ENCODE measurements at places on chromosomes 12 and 14.

- DNase-seq: no peak
Observed at GRCh38 chr12:49369411-49370145, 2.3 kb downstream of the SPATS2 start.

GRCh38 chr12:57160040-57160439 is 12.6 kb upstream of the LRP1-AS start:
- no peak for DNase-seq

DNA sequence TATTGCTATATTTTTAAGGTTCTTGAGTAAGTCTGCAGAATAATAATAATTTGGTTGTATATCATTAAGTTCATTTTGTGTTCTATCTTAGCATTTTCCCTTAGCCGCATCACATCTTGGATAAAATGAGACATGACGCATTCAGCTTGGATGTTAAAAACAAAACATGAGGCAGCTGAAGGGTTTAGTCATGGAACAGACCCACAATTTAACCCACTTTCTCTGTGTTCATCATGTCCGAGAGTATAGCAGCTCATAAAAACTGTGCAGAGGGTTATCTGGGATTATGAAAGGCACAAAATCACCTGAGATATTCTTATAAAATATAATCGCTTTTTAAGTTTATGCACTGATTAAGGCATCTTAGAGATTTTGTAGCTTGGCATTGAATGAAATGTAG is 219.3 kb downstream of the TRHDE start:
- DNase-seq: no peak

- no peak for DNase-seq
Observed at GRCh38 chr12:93805736-93806141, 128.6 kb downstream of the CRADD start.

- no peak for DNase-seq
Observed at GRCh38 chr12:14193639-14194038, 171.8 kb upstream of the ATF7IP start.

DNA sequence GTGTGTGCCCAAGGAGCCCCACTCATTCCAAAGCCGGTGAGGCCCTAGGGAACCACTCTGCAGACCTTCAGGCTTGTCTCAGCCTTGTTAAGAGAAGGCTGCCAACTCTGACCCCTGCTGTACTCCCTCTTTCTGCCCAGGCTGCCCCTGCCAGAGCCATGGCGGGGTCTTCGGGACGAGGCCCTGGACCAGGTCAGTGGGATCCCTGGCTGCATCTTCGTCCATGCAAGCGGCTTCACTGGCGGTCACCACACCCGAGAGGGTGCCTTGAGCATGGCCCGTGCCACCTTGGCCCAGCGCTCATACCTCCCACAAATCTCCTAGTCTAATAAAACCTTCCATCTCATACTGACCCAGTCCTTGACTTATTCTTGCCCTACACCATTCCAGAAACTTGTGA is 7.3 kb downstream of the MYG1 start:
- no peak for DNase-seq

GRCh38 chr12:2221030-2221621 is 168.3 kb downstream of the CACNA1C start:
- no peak for DNase-seq

DNA sequence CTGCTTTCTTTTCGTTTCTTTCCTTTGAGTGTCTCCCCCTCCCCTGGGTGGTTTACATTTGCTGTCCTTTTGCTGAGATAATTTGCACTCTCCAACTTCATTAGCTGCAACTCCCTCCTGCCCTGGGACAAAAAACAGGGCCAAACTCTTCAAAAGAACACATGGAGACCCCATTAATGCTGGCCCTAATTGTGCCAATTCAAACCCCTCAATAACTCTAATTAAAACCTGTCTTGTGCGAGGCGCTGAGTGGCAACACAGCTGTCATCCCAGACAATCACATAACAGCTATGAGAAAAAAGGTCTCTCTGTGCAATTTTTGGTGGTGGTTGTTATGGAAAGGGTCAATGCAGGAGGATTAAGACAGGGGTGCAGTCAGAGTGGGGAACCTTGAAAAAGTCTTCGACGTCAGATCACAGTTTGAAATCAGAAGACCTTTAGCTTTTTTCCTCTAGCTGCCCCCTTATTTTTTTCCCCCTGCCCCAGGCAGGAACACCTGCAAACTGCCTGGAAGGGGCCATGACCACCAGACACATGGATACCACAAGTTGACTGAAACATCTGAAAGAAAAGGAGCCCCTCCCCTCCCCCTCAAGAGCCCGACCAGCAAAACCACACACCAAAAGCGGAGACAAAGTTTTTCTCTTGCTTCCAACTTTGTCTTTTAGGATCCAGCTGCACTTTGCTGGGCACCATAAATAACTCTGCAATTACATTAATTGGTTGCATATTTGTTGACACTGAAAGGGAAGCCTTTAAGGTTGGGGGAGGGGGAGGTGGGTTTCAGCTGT is 26.5 kb upstream of the SMOC1 start:
- DNase-seq: no peak

DNA sequence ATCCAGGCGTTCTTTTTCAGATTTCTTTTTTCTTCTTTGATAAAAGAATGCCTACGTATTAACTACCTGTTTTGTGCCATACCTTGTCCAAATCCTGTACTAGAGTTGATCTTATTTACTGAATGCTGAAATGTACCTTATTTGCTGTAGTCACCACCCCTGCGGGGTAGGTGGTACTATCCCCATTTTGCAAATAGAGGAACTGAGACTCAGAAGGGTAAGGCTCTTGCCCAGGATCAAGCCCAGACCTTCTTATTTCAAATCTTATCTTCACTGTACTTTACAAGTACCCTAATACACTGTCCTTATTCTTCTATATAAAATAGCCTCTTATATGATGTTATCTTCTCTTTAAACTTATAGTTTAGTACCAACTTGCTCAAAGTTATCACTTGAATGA is 206.5 kb downstream of the SLC41A2 start:
- no peak for DNase-seq

- DNase-seq: no peak
Observed at GRCh38 chr14:37036669-37037341, 135.6 kb downstream of the SLC25A21 start.

DNA sequence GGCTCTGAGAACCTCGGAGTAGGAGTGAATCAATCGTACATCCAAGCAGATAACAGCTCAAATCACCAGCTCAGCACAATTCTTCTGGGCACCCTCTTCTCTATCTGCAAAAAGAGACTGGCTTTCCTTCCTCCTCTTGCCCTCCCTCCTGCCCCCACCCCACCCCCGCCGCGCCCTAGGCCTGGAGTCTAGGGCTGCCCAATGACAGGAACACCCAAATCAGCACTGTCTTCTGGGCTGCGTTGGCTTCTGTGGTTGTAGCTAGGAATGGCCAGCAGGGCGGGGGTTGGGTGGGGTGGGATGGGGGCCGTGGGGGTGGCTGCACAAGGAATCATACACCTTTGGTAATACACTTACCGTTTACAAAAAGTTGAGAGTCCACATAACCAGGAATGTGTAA is 28.0 kb upstream of the TMCC3 start:
- DNase-seq: no peak

GRCh38 chr12:71721783-71722505 is 32.7 kb upstream of the RAB21 start:
- no peak for DNase-seq

GRCh38 chr14:93094121-93094918 is 21.4 kb downstream of the ITPK1 start:
- no peak for DNase-seq

DNA sequence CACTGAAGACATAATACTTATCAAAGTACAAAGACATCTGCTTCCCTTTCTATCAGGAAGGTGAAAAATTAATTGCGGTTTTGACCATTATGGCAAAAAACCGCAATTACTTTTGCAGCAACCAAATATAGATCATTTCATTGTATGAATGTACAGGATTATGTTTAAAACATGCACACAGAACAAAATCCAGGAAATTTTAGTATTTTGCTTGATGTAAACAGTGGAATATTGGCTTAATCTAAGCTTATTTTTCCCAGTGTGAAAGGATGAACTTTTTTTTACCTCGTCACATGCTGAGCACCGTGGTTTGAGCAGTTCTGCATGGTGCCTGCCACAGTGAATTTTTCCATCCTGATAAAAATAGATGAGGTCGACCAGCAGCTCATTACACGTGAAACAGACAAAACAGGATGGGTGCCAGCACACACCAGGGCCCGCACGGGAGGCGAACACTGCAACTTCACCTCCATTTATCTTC is 121.2 kb downstream of the PRICKLE1 start:
- no peak for DNase-seq

DNA sequence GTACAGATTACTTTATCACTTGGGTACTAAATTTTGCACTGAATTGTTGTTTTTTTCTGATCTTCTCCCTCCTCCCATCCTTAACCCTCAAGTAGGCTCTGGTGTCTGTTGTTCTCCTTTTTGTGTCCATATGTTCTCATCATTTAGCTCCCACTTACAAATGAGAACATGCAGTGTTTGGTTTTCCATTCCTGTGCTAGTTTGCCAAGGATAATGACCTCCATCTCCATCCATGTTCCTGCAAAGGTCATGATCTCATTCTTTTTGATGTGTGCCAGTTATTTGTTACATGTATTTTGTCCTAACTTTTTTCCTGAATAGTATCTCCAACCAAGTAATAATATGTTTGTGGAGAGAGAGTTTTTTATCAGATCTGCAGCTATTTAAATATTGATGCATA is 44.2 kb downstream of the A2M start:
- no peak for DNase-seq

GRCh38 chr14:64653900-64654245 is 50.4 kb upstream of the PLEKHG3 start:
- DNase-seq: no peak

GRCh38 chr12:75389061-75389460 is 1.8 kb upstream of the GLIPR1L2 start:
- DNase-seq: no peak

- no peak for DNase-seq
Observed at GRCh38 chr12:124524231-124524925, 43.0 kb downstream of the NCOR2 start.

- DNase-seq: no peak
Observed at GRCh38 chr12:45615268-45615667, 114.2 kb upstream of the ARID2 start.

GRCh38 chr12:123696207-123696606 is 15.9 kb upstream of the ATP6V0A2 start:
- DNase-seq: no peak

GRCh38 chr14:94773655-94774343 is 3.9 kb upstream of the GSC start:
- peak; percentile 36 for DNase-seq

DNA sequence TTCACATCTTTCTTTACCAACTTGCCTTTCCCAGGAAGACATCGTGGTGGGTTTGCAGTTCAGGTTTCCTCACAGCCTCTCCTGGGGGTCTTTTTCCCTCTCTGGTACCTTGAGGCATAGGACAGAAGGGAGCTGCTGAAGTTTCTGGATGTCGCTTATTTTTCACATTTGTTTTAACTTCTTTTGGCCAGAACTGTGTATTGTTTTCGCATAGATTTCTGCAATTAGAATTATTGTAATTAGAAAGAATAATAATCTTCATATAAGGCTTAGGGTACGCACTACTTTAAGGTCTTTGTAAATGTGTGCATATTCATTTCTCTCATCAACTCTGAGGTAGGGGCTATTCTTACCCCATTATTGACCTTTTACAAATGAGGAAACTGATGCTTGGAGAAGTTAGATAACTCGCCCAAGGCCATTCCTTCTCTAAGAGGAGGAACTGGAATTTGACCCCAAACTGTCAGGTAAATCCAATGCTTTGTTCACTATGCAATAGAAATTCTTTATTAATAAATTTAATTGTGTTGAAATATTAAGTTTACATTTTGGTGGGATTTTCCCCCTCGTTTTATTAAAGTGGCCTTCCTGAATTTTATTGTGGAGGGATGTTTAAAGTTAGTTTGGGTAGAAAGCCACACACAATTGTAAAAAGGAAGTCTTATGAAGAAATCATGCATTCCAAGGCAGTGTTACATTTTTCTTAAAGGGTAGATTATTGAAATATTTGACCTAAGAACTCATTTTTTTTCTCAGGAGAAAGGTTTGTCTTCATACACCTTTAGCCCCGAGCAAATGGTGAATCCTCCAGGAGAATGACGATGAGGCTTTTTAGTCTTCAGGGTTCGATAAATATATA is 12.1 kb upstream of the SLC38A2 start:
- DNase-seq: no peak

- no peak for DNase-seq
Observed at GRCh38 chr12:130977046-130977742, 23.5 kb downstream of the ADGRD1 start.

DNA sequence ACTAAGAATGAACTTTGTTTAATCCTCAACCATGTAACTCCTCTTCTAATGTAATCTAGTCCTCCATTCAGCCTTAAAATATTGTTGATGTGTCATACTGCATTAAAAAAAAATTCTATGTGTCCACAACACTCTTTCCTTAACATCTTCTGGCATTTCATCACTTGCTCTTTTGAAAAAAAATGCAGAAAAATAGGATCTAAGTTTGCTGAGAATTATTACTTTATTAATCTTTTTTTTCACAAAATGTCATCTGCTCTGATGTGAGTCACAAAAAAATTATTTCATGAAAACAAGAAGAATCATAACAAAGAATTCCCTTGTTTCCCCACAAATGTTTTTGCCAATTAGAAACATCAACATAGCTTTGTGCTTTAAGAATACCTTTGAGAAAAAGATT is 410.1 kb upstream of the MGAT4C start:
- no peak for DNase-seq

- no peak for DNase-seq
Observed at GRCh38 chr12:40903040-40903439, 210.8 kb downstream of the CNTN1 start.

DNA sequence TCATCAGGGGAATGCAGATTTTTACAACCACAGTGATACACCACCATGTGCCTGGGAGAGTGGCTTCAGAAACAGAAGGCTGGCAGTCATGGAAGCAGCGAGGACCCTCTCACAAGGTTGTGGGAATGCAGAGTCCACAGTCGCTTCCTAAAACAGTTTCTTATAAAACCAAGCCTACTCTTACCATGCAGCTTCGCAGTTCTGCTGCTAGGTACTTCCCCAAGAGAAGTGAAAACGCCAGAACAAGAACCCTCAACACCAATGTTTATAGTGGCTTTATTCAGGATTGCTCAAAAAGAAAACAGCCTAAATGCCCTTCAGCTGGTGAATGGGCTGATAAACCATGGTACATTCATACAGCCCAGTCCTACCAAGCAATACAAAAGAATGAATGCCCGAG is 87.2 kb downstream of the DDX51 start:
- no peak for DNase-seq

GRCh38 chr14:95341115-95341514 is 21.4 kb upstream of the CLMN start:
- no peak for DNase-seq

GRCh38 chr14:96799489-96800054 is 2.4 kb downstream of the VRK1 start:
- no peak for DNase-seq

Data from nephron progenitor cell (in vitro differentiated cells).